ENCODE measurements at places on chromosomes 4 and X.

- DNase-seq: no peak
These were observed 32.4 kb downstream of the SLC2A9 start for GRCh38 chr4:9988933-9989332.

GRCh38 chr4:129240816-129241215 is 144.9 kb downstream of the C4orf33 start:
- no peak for DNase-seq

DNA sequence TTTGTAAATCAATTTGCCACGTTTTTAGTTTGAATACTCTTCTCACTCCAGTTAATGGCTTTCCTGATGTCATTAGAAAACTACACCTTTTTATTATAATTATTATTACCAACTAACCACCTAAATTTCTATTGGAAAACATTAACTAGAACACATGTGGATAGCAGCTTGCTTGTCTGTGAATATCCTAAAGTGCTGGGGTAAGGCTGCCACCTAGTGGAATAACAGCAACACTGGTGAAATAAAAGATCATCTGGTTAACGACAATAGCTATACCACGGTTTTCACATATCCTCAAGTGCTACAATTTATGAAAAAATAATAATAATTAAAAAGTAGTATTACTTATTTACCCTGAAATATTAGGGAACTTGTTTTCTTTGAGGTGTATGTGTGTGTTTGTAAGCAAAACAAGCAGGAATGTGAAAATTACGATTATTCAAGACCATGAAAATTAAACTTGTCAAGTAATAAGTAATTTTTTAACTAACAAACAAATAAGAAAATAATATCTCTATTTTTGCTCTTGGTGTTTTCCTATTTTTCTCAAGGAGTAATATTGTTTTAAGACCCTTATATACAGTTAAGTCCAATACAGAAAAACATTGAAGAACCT is 130.1 kb upstream of the TECRL start:
- no peak for DNase-seq

GRCh38 chrX:153776611-153777045 is 4.2 kb upstream of the SRPK3 start:
- DNase-seq: peak; percentile 4

GRCh38 chrX:2793752-2794151 is 35.0 kb upstream of the GYG2 start:
- no peak for DNase-seq

DNA sequence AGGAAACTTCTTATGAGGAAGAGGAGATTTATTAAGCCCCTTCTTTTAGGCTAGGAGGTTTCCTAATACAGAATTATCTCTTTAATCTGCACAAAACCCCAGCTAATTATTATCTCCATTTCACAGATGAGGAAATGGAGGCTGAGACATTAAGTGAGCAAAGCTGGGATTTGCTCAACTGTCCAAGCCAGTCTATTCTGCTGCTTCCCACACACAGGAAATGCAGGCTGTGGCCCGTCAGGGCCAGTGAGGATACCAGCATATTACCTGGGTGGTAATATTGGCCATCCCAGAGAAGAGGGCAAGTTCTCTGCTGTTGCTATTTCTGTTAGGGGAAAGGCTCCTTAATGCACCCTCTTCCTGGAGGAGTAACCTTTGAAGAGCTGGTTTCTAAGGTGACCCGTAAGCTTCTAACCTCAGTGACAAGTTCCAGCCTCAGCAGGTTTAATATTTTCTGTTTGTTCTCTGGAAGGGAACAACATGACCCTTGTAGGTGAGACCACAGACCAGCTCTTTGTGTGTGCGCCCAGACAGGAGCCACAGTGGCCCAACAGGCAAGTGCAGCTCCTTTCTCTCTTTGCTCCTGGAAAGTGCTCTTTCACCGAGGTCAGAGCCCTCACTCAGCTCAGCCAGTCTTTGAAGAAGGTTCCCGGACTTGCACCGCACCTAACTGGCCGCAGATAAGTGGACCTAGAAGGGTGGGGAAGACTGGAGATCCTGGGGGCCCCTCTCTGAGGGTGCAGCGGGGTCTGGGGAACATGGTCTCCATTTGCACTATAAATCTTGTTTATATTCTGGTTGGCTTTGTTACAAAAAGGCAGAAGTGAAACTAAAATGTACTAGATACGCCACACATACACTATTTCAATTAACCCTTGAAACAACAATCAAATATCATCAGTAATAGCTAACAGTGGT is 35.5 kb downstream of the TBC1D9 start:
- no peak for DNase-seq

DNA sequence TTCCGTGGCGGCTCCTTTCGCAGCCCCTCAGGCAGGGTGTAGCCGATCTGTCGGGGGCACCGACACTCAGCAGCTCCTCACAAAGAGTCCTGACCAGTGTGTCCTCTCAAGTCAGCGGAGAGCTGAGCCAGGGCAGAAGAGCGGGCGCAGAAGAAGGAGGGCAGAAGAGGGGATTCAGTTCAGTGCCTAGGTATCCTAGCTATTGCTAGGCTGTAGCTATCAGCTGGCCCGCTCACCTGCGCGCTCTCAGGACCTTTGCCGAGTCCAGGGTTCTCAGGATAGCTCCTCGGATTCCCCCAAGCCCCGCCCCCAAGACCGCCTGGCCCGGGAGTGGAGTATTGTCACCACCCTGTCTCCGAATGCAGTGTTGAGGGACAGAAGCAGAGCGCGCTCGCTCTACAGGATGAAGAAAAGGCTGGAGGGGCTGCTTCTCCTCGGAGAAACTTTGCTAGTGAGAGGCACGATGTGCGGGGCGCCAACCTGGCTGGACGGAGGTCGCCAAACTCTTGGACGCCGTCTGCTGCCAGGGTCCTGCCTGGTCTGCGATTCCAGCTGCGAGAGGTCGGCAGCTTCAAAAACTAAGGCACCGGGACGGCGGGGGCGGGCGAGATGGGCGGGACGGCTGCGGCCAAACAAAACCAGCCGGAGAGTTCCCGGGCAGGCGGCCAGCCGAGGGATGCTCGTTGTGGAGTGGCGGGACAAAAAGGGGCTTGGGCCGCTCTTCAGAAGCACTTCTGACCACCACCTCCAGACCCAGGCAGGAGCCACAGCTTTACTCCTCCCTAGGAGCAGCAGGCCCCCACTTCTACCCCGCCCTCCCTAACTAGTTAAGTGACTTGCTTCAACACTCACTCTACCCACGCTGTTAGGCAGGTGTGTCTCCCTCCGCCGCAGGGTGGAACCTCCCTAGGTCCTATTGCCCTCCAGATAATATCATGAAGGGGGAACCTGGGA is at the start of gene XKRX:
Gene XKRX (minus strand): TSS at position 258 of the 954 bp plus-strand sequence. CDS start 613 bp downstream, outside the sequence.
- peak; percentile 20 for DNase-seq

GRCh38 chr4:145936997-145937901 is 1.4 kb downstream of the ZNF827 start:
- DNase-seq: peak; percentile 67

DNA sequence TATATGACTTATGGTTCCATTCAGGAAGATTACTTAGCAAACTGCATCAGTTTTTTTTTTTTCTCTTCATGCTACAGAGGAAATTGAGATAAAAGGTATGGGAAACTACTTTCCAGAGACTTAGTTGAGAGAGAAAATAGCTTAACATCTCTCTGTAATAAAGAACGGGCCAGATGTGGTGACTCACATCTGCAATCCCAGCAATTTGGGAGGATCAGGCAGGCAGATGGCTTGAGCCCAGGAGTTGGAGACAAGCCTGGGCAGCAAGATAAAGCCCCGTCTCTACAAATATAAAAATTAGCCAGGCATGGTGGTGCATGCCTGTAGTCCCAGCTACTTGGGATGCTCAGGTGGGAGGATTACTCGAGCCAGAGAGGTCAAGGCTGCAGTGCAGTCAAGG is 271.2 kb upstream of the TENM3 start:
- DNase-seq: peak; percentile 22

DNA sequence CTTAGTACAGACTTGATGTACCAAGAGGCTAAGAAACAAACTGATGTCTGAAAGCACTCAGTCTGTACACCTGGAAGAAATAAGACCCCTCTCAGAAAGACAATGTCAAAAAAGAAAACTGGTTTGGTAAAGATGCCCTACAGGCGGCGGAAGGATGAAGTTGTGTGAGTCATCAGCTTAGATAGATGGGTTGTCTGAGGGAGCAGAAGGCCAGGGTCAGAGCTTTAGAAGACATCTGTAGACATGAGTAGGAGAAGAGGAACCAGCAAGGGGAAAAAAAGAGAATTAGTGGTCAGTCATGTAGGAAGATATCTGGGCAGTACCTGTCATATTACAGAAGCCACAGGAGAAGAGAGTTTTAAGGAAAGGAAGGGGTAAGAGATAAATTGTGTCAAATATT is 8.3 kb downstream of the SRPX2 start:
- no peak for DNase-seq

- DNase-seq: no peak
These were observed 34.4 kb downstream of the AGTR2 start for GRCh38 chrX:116204932-116205331.

DNA sequence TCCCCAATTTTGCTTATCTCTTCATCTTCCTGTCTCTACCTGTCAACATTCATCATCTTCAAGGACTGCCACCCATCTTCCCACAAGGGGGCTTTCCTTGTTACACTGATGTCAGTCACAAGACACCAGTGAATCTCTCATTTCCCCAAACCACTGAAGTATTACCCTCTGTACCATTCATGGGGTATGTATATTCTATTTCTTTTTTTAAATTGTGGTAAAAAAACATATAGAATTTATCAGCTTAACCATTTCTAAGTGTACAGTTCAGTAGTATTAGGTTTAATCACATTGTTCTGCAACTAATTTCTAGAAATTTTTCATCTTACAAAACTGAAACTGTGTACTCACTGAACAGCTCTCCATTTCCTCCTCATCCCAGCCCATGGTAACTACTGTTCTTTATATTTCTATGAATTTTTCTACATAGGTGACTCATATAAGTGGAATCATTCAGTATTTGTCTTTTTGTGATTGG is 98.6 kb downstream of the LARP7 start:
- DNase-seq: no peak

- DNase-seq: no peak
These were observed 90.8 kb downstream of the ZNF330 start for GRCh38 chr4:141311246-141312204.

DNA sequence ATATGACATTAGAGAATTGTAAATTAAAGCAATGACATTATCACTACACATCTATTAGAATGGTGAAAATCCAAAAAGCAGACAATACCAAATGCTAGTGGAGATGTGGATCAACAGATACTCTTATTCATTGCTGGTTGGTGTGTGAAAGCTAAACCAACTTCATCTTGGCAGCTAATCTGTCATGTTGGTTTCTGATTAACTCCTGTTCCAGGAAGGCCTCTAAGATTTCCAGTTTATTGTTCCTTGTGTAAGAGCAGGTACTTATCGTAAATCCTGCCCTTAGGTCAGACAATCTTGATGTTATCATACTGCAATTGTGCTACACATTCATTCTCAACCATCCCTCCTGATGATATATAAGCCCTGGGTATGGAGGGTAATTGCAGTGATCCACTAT is 809.0 kb upstream of the DIAPH2 start:
- no peak for DNase-seq

DNA sequence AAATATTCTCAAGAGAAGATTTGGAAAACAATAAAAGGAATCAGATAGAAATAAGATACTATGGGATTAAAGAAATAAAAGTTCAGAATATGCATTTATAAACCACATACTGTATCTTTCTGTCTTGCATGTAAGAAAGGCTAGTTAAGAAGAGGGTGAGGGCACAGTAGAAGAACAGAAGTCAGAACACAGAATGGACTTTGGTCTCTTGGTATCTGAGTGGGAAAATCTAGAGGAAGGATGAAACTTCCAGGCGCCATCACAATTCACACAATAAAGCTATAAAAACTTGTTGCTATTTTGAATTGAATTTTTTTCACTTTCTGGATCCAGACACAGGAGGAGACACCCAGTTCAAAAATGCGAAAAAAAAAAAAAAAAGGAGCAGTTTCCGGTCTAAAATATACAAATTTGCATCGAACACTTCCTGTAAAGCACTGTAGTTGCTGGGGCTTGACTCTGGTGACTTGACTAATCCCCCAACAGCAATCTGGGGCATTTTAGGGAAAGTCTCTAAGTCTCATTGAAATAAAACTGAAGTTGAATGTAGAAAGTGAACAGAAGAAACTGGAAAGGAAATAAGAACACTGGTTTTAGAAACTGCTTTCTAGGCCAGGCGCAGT is 8.1 kb upstream of the NAAA start:
- DNase-seq: no peak

DNA sequence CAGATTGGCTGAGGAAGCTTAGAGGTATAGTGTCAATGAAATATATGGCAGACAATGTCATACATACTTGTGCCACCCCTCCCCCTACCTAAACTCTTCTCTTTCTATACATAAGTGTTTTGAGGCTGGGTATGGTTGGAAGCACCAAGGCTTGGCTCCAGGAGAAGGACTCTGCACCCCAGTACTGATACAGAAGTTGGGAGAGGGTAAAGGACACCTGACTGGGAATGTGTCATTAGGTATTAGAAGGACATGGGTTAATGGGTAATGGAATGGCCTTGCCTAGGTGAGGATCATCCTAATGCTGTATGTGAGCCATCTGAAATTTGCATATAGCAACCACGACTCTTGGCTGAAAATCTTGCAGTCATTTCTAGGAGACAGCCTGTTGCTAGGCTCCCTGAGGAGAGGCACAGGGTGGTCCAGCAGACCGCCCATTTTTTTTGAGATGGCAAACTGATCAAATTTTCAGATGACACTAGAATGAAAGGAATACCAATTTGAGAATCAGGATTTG is 26.8 kb upstream of the AP1S2 start:
- no peak for DNase-seq

DNA sequence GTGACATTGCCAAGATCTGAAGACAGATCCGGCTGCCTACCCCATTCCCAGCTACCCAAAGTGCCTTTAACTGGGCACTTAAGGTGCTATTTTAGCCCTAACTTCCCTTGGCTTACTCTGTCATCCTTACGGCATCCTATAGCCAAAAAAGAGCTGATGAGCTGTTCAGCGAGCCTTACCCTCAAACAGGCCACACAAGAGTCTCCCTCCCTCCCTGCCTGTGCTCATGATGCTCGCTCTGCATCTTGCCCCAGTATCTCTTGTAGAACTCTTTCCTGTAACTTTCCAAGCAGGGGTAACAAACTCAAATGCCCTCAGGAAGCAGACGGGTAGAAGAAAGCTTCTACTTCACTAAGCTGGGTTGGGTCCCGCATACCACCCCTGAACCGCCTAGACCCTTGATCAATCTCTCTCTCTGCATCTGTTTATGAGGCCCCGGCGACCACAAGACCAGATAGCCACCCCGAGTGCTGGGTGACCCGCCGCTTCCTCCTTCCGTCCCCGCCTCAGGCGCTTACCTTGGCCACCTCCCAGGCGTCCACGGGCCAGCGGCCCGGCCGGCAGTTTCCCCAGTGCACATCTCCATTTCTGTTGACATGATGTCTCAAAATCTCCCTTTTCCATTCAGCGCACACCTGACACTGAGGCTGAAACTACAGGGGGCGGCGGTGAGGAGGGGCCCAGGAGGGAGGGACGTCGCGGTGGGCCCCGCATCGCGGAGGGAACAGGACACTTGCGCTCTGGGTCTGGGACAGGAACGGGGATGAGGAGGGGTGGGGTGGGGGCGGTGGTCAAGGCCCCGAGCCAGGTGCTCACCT is 663 bp downstream of the CXorf38 start:
- DNase-seq: peak; percentile 30

All from left ventricle myocardium inferior (tissue), 1 donor.